ENCODE measurements at places on chromosomes 7 and 10.
A peak's percentile ranks its signal among the peaks of the same experiment; 100 is the strongest.

DNA sequence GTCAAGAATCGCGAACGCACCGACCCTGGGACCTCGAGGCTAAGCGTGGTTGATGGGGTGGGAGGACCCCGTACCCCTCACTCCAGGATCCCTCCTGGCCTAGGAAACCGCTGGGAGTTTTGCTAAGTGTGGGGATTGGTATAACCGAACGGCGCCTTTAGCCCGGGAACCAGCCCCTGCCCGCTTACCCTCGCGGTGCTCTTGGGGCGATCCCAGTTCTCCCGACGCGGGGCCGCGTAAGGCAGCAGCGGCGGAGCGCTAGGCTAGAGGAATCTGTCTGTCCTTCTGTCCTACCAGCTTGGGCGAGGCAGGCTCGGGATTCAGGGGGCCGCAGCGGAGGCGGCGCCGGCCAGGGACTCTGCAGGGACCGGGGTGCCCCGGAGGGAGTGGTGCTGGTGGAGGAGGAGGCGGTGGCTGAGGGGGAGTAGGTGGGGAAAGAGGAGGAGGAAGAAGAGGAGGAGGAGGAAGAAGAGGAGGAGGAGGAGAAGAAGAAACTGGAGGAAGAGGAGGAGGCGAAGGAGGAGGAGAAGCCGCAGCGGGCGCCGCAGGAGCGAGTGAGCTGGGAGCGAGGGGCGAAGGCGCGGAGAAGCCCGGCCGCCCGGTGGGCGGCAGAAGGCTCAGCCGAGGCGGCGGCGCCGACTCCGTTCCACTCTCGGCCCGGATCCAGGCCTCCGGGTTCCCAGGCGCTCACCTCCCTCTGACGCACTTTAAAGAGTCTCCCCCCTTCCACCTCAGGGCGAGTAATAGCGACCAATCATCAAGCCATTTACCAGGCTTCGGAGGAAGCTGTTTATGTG lies 439 bp upstream of the EMX2 start:
- no peak for DNase-seq

DNA sequence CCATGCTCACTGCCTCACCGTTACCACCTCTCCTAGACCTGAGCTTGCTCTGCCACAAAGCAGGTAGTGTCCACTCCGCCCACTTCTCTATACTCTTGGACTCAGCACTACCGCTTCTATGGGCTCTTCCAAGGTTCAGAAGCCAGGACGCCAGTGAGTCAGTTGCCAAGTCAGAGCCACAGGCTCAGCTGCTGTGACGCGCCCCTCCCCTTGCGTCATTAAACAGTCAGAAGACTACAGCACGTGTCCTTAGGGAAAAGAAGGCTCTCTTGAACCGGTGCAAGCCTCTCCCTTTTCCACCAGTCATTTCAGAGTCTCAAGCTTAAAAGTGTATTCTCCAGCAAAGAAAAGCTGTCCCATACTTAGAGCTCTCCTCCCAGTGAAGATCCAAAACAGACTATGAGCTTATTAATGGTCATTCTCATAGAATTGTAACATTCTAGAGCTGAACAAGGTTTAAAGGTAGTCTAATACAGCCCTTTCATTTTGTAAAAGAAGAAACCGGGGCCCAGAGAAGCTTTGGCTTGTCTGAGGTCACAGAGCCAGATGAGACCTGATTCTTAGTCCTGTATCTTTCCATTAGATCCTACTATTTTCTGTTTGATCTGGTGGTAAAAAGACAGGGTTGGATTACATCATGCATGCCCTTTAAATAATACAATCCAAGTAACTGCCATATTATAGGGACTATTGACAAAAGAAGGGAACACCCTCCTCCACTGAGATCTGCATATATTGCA lies 40.9 kb upstream of the MET start:
- DNase-seq, result peak; percentile 29

DNA sequence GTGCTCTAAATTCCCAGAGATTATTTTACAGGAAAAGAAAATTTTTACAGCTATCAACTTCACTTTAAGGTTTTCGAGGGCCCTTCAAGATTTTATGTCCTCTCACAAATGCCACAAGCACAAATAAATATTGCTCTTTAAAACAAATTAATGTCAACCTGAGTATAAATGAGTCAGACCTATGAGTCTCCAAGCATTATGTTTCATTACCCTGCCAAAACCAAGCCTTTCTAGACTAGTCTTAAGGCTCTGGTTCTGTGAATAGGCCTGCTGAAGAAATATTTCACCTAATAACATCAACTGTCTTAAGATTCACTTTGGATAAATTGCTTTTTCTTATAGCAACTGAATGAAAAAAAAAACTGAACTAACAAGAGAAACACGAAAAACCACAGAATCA lies 153.0 kb downstream of the PDE1C start:
- no peak for DNase-seq

DNA sequence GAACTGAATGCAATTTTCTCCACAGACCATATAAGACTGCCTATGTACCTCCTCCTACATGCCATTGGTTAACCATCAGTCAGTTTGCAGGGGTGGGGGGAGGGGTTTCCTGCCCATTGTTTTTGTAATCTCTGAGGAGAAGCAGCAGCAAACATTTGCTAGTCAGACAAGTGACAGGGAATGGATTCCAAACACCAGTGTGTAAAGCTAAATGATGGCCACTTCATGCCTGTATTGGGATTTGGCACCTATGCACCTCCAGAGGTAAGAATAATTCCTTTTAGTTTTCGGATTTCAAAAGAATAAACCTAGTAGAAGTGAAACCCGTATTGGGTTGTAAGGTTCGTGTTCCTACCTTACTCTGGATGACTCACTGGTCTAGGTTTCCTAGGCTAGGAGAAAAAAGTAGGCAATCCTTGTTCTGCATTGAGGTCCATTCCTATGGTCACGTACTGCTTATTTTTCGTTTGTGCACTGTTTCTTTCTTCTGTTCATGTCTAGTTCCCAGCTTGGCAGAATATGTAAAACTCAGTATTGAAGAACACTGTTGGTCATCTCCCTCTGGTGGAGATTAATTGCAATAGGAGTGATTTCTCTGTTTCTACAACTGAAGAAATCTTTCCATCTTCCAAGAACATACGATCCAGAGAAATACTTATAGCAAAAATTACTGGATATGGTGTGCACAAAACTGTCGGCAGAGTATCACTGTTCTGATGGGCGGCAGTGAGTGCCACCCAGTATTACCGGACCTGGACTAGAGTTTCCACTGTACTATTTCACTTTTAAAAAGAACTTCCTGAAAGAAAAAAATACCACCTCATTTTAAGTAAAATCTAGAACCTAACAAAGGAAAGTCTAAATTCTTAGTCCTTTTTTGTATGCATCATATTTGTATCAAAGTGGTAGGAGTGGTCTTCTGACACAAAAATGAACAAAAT lies at the start of gene AKR1C3:
TSS of gene AKR1C3 (plus strand) at position 150 of the 941 bp plus-strand sequence. CDS start at position 181, 31 bp downstream.
- peak; percentile 9 for DNase-seq

- DNase-seq, result no peak
These were observed 33.5 kb upstream of the CCDC7 start for GRCh38 chr10:32412499-32412853.

GRCh38 chr7:129774359-129774758 lies 162.8 kb downstream of the NRF1 start:
- no peak for DNase-seq

DNA sequence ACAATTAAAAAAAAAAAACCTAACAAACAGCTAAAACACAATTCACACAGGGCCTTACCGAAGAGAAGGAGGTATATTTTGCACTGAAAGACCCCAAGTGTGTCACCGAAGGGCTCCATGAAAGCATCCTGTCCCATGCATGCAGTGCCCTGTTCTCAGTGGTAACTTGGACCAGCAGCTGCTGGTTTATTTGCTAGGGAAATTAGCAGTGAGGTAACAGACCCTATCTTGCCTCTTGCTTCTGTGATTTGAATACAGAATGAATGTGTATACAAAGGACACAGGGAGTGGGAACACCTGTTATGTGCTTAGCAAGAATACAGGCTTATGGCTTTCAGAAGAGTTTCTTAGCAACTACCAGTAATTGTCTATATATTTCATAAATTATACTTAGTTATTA lies at the start of gene HEPACAM2:
TSS of gene HEPACAM2 (minus strand) at position 160 of the 400 bp plus-strand sequence.
- DNase-seq, result no peak

GRCh38 chr7:22865602-22865960 lies 42.9 kb upstream of the TOMM7 start:
- DNase-seq, result no peak

GRCh38 chr10:17756557-17757217 lies 4.7 kb downstream of the TMEM236 start:
- DNase-seq, result no peak

DNA sequence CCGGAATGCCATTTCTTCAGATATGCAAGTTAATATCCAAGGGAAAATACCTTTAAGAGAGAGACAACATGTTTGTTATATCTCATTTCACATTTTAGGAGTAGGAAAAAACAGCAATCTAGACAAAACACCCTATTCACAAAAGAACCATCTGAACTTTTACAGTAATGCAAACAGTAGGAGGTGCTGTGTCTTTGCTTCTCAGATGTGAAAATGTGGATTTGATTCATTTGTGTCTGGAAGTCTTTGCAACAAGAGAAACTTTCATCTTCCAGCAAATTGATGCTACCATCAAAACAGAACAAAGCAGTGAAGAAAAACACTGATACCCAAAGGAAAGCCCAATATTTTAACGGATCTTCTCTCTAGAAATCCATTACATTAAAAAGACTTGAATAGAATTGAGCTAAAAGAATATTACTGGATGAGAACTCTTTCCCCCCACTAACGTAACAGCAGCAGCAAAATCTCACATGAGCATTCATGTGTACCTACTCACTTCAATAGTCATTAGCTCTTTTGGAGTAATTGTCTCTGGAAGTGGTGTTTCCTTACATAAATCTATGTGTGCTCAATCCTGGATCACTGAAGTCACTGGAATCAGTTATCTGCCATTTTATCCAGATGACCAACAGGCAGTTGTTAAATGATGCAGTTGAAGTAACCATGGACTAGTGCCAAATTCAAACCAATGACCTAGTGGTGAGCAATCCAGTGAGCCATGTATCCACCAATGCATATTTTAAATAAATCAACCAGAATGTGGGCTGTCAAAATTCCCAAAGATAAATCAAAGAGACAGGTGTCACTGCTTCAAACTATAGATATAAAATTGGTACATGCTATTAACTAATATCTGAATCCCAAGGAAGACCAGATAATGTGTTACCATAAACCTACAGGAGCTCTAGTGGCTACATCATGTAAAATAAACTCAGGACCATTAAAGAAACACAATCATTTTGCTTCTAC lies 1.8 kb downstream of the SEMA3C start:
- no peak for DNase-seq

DNA sequence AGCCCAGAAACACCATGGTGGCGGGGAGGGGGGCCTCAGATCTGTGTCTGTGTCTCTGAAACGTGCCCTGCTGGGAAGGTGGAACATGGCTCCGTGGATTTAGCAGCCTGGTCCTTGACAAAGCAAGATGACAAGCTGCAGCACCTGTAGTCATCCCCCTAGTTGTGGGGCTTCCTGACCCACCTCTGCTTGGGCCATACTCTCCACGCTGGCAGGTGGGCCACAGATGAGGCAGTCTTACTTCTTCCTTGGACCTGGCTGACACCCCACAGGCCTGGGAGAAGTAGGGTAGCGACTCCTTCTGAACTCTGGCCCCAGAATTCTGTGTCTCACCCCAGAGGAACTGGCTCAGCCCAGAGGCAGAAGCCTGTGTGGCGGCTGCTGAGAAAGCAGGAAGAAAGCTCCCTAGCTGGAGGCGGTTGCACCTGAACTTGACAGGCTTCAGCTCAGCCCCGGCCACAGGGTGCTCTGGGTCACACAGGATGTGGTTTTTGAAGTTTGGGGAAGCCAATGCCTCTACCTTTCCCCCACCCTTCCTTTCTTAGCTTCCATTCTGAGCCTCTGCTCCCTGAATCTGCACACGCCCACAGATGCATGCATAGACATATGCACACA lies 113.9 kb downstream of the ABLIM1 start:
- no peak for DNase-seq

GRCh38 chr10:30038781-30039536 lies 20.4 kb downstream of the JCAD start:
- DNase-seq, result no peak

- no peak for DNase-seq
These were observed 31.2 kb downstream of the XPNPEP1 start for GRCh38 chr10:109892117-109892516.

GRCh38 chr10:86311190-86311589 lies 55.4 kb downstream of the GRID1 start:
- no peak for DNase-seq

DNA sequence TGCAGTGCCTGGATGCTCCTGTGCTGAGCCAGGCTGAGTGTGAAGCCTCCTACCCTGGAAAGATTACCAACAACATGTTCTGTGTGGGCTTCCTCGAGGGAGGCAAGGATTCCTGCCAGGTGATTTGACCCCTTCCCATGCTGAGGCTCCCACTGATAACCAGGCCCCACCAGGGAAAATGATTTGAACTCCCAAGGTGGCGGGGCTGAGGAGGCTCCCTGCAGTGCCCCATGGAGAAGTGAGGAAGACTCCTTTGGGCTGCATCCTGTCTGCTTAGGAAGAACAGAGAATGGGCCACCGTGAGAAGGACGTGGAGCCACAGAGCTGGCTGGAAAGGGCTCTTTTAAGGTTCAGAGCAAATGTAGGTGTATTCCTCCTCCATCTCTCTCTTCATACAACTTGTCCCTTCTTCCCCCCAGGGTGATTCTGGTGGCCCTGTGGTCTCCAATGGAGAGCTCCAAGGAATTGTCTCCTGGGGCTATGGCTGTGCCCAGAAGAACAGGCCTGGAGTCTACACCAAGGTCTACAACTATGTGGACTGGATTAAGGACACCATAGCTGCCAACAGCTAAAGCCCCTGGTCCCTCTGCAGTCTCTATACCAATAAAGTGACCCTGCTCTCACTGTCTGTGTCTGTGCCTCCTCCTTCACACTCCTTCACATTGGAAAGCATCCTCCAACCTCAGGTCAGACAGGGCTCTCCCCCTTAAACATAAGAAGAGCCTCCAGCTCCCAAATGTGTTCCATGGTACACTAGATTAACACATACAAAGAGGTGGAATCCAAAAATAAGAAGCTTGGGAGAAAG lies 3.4 kb downstream of the PRSS2 start:
- DNase-seq, result no peak

- DNase-seq, result no peak
These were observed 75.6 kb downstream of the ENTPD1 start for GRCh38 chr10:95831515-95831914.

DNA sequence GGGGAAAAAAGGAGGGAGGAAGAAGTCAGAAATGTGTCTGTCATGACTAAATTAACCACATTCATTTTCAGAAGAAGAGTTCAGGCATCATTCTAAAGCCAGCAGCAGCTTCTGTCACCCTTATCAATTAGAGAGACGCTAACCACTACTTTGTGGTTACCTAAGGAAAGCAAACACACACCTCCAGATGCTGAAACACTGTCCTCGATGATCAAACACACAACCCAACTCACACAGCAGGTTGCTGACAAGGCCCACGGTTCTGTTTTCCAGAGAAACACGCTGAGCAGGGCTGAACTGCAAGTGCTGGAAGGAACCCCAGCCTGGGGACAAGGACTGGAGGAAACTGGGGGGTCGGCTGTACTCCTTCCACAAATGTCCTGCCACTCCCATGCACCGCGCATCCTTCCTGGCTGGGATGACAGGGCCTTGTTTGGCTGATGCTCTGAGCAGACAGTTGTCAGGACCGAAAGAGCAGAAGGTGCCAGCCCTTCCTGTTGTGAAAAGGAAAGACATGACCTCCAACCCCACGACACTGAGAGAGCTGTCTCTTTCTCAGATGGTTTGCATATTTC lies 36.6 kb downstream of the PRKCQ start:
- no peak for DNase-seq

- DNase-seq, result no peak
These were observed 2.7 kb upstream of the FEZF1 start for GRCh38 chr7:122307228-122307621.

- no peak for DNase-seq
These were observed 141.7 kb downstream of the TWIST1 start for GRCh38 chr7:18975689-18976280.

All from heart right ventricle (tissue), 16 donors.